ENCODE measurements at places on chromosomes 1 and 21. TPM values are rescaled to one million over a fixed set of nuclear protein-coding genes. Genes with fewer than 3 reads are reported as not detected.

The PADI2 gene
- 0.13 TPM for total RNA-seq

The RAD54L gene
- total RNA-seq = 10.8 TPM

The CD1E gene
- not detected for total RNA-seq

The ASCL5 gene
- not detected for total RNA-seq

The RNF223 gene
- total RNA-seq = not detected

The SIK1 gene
- 0.67 TPM for total RNA-seq

The OR2G3 gene
- not detected for total RNA-seq

The HSD3B2 gene
- total RNA-seq = not detected

The C1QB gene
- not detected for total RNA-seq

Measured in mammary microvascular endothelial cell (primary cell).